Stimulated activated CD4-positive, alpha-beta T cell treated with anti-CD3 and anti-CD28 coated beads, Interleukin-4, amount 100 ng/mL, for 4 hours (primary cell): ENCODE measurements at places on chromosomes 2 and 18.

DNA sequence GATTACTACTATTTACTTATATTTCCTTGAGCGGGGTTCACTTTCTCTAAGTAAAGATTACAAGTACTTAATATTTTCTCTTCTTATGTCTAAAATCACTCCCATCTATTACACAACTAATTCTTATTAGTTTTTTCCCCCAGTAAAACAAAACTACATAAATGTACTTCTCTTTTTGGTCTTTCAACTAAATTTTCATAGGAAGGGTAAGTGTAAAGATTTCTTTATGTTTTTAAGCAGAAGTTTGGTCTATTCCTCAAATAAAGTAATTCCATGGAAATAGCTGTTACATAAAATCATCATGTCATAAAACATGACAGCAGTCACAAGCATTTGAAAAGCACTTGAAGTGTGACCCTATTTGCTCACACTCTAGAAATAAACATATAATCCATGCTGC lies 249.0 kb downstream of the ZEB2 start:
- DNase-seq, result no peak

- no peak for DNase-seq
These were observed 4.9 kb downstream of the NEMP2 start for GRCh38 chr2:190529486-190530247.

DNA sequence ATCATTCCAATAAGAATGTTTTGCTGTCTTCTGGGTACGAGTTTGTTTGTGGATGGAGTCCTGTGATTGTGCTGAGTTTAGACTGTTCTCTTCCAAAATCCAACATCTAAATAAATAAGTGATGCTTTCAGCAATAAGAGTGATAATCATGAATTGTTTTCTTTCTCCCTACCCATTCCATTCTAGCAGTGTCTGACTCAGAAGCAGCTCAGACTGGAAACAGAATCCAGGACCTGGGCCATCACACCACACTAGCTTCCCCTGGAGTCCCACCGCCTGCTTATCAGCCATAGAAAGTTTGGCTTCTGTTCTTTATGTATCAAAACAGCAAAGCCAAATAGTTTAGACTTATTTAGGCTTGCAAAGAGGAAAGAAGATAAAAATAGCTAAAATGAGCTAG lies 76.4 kb upstream of the CNGA3 start:
- DNase-seq, result no peak

DNA sequence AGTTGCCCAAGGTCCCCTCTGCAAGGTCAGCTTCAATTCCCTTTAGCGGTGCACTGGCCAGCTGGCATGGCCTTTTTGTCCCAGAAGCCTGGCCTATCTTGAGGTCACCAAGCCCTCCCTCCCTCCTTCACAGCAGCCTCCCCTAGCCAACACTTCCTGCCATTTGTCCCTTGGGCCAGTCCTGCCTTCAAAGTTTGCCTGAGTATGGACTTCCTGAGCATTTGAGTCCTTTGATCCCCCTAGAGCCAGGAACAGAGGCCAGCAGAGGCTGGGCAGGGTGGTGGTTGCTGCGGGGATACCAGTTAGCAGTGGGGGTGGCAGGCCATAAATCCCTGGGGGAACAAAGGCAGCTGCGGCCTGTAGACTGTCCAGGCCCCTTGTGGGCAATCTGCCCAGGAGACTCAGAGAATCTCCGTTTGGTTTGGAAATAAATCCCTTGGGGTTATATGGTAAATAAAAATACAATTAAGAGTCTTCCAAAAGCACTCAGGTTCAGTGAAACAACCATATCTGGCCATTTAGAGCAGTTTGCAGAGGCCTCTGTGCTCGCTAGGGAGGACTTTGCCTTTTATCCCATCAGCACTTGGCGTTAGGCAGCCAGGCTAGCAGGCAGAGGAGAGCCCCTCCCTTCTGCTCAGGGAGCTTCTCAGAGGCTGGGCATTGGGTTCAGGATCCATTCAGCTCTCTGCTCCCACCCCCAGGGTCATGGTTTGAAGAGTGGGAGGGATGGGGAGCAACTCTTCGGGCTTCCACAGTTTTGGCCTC lies 3.1 kb upstream of the HES6 start:
- DNase-seq, result no peak

- DNase-seq, result no peak
These were observed 79.0 kb downstream of the LBH start for GRCh38 chr2:30310371-30310770.

- no peak for DNase-seq
These were observed 16.1 kb downstream of the MBP start for GRCh38 chr18:77116201-77117080.

DNA sequence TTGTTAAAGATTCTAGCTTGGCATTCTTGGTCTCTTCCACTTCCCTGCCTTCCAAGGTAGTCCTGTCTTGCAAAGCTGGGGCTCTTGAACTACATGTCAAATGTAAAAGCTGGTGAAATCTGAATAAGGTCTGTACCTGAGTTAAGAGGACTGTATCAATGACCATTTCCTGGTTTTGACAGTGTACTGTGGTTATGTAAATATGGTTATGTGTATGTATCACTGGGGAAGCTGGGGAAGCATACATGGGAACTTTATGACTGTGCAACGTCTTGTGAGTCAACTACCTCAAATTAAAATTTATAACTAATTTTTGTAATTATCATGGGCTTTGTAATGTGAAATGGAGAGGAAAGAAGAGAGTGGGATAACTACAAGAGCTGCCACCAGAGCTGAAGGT lies 81.7 kb downstream of the COL4A4 start:
- no peak for DNase-seq

DNA sequence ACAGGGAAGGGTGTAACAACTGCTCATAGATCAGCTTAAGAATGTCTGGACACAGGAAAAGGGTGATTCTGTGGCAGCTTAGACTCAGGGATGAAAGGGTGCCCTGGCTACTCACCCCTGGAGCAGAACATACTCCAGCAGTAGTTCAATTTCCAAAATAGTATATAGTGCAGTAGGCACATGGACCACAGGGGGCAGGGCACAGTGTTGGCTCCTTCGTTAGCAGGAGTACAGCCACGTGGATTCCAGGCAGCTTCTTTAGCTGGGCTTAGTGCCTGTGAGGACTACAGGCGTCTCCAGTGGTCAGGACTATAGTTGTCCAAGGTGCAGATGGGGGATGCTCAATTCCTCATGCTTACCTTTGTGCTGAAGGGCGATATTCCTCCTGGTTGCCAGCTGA lies 277.5 kb upstream of the DDX18 start:
- DNase-seq, result no peak

- no peak for DNase-seq
These were observed 44.3 kb downstream of the ZNF516 start for GRCh38 chr18:76450452-76451395.

DNA sequence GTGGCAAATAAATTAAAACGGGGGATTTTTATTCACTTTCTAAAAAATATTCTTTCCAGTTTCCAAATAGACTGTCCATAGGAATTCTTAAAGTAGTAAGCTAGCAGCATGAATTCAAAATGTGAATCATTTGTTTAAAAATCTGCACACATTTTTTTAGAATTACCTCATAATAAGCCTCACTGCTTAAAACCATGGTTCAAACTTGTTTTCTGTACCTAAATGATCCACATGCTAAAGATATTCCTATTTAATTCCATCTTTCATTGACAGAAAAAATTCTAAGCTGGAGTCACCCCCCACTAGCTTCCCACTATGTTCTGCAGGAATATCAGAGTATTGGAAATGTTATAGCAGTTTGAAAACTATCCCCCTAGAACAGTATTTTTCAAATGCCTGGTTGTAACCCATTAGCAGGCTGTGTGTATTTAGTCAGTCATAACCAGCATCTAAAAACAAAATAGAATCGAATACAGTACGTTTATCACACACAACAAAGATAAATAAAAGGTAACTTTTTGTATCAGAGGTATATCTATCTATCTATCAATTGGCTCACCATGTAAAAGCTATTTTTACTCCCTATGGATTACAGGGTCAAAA lies 11.2 kb upstream of the IKZF2 start:
- no peak for DNase-seq

GRCh38 chr18:62186499-62186773 lies 420 bp downstream of the PIGN start:
- DNase-seq, result no peak

DNA sequence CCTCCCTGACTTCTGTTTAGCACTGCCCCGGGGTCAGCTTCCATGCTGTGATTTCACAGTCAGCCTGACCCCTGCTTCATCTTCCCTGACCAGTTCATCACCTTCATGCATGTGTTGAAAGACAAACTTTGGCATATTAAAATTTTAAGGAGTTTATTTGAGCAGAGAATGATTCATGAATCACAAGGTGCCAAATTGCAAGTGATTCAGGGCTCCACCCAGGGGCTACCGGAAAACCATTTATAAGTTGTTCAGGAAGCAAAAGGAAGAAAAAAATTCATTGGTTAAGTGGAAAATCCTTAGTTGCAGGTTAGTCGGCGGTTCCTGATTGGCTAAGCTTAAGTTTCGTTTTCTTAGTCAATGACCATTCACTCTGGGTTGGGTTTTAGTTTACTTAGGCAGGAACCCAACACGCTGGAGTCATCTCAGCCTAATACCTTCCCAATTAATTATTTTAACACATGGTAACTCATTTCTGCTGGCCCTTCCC lies 10.6 kb downstream of the IL1F10 start:
- DNase-seq, result no peak

DNA sequence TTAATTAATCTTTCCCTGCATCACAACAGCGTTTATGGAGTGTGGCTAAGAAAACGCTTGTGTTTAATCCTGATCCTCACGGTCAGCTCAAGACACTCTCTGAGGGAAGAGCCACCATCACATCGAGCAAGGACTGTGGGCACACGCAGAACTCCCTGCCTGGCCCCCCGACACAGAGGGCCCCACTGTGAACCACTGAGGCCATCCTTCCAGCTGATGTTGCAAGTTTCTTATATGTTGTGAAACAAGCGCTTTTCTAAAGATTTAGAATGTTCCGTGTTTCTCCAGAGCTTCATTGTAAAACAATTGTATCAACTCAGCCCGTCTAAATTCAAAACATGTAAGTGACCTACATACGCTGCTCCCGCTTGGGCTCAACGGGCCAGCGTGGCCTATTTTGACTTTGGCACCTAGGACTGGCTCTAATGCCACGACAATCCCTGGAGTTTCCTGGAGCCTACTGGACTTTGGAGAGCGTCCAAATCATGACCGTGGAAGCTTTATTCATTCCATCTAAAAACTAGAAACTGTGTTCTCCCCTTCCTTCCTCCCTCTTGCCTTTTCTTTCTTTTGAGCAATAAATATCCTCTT lies 34.9 kb downstream of the SERPINE2 start:
- DNase-seq, result no peak

GRCh38 chr18:47260924-47261701 lies 9.7 kb upstream of the SKOR2 start:
- no peak for DNase-seq

DNA sequence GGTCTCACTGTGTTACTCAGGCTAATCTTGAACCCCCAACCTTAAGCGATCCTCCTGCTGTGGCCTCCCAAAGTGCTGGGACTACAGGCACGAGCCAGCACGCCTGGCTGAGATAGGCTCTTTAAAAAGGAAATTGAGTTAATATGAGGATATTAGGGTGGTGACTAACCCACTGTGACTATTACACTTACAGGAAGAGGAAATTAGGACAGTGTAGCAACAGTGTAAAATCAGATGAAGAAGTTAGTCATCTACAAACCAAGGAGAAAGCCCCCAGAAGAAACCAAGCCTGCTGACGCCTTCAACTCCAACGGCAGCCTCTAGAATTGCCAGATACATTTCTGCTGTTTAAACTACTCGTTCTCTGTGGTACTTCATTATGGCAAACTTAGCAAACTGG lies 711.9 kb downstream of the SUCLG1 start:
- no peak for DNase-seq

DNA sequence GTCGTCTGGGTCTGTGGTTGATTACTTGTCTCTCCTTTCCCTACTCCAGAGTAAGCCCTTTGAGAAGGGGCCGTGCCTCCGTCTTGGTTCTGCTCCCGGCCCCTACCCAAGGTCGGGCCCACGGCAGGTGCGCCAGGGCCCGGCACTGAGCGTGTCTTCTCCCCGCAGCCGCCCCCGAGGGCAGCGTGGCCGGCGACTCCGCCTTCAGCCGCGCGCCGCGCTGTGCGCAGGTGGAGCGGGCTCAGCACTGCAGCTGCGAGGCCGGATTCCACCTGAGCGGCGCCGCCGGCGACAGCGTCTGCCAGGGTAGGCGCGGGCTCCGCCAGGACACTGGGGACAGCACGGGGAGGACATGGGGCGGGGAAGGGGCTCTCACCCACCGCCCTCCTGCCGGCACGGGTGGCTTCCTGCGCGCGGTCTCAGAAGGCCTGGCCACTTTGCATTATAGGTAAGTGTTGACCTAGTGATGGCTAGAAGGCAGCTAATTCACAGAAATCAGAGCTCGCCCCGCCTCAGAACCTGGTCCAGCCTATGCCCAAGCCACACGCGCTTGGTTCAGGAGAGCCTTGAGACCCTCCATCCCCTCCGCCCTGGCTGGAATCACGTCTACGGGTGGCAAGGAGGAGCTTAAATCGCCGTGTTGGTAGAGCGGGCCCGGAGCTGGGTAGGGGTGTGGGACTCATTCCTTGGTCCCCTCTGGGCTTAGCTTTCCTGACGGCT lies 43.5 kb downstream of the FBLN7 start:
- peak; percentile 76 for DNase-seq

- DNase-seq, result no peak
These were observed 275.9 kb upstream of the TCF4 start for GRCh38 chr18:55863876-55864275.

DNA sequence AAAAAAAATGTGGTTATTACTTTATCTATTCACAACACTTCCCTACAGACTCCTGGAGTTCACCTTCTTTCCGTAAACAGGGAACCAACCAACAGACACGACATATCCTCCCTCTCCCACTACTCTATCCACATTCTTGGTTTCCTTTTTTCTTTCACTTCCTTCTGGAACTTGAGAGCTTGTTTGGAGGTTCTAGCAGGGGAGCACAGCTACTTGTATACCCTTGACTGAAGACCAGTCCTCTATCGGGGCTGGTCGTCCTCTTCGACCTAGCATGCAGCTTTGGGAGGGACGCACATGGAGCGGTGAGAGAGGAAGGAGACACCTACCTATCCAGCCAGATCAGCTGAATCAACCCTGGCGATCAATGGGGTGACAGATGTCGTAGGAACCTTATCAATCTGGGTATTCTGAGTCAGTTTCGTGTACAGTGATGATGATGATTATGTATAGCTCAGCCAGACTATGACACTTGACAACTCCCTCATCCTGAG lies 43.5 kb upstream of the MSH2 start:
- no peak for DNase-seq

- DNase-seq, result no peak
These were observed 54.3 kb downstream of the R3HDM1 start for GRCh38 chr2:135585586-135585985.

- DNase-seq, result no peak
These were observed 46.6 kb upstream of the AGAP1 start for GRCh38 chr2:235447210-235447609.
